ENCODE measurements at places on chromosomes 16 and 17. TPM values are rescaled to one million over a fixed set of nuclear protein-coding genes. Genes with fewer than 3 reads are reported as not detected.

DNA sequence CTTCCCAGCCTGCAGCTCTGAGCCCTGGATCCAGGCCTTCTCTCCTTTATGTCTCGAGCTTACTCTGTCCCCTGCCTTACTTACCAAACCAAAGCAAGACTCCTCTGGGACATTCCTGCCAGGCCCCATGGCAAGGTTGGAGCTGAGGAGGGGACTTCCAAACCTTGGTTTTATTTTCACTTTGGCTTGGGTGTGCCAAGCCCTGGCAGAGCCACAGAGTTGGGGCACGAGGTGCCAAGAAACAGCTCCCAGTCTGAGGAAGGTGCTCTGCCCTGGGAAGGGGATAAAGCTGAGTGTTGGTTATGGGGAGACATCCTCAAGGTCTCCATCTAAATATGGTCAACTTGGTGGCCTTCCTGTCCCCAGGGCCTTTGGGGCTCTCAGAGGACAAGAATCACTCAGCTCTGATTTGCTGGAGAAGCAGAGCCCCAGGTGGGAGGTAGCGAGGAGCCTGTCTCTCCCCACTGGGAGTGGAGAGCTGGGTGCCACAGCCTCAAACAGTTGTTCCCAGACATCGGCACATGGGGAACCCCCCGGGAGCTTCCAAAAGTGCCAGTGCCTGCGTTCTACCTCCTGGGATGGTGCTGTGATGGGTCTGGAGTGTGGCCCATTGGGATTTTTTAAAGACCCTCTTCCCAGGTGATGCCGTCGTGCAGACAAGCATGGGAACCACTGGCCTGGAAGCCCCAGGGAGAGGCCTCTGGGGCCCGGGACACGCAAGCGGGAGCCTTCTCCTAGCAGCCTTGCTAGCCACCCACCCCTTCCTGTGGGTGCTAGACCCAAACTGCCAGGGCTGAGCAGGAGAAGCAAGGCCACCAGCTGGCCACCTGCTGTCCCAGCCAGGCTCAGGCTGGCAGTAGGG lies 10.3 kb downstream of the NLRC5 start:
- DNase-seq, result no peak

The UBE2O gene
- total RNA-seq, result 38.7 TPM

GRCh38 chr17:34314279-34314678 lies 5.0 kb upstream of the CCL8 start:
- peak; percentile 57 for DNase-seq

- no peak for DNase-seq
Measured at GRCh38 chr16:24729951-24730815, 732 bp downstream of the TNRC6A start.

DNA sequence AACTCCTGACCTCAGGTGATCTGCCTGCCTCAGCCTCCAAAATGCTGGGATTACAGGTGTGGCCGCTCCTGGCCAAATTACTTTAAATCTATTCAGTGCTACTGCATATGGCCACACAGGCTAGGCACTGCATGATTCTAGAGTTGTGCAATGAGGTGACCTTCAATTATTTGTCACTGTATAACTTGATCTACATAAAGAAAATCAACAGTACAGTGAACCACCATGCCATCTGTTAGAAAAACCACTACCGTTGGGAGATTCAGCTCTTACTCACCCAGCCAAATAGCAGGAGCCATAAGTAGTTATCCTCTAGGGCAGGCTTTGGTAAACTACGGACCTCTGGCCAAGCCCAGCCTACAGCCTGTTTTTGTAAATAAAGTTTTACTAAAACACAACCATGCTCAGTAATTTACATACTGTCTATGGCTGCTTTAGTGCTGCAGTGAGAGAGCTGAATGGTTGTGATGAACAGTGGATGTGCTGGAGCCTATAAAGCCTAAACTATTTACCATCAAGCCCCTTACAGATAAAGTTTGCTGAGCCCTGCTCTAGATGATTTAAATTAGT lies 40.7 kb upstream of the TANC2 start:
- no peak for DNase-seq

- no peak for DNase-seq
Measured at GRCh38 chr17:75125984-75126383, 5.6 kb downstream of the NT5C start.

The PRCD gene
- total RNA-seq, result 23.5 TPM

DNA sequence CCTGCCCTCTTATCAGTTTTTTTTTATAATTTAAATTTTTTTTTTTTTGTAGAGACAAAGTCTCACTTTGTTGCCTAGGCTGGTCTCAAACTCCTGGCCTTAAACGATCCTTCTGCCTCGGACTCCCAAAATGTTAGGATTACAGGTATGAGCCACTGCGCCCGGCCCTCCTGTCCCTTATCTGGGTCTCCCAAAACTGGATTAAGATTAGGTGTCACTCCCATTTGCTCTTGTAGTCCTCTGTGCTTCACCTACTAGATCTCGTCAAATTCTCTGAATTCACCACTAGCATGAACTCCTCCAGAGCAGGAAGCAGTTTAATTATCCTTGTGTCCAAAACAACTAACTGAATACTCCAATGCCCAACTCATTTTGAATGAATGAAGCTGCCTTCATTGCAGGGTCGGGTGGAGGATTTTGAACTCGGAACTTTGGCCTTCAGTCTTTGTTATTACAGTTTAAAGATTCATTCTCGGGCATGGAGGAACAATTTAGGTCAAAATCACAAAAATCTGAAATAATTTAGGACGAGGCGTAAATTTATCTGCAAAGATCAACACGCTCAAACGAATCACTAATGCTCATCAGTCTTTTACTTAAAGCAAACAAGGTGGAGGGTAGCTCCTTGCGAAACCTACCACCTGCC lies 802 bp upstream of the ATXN2L start:
- DNase-seq, result no peak

DNA sequence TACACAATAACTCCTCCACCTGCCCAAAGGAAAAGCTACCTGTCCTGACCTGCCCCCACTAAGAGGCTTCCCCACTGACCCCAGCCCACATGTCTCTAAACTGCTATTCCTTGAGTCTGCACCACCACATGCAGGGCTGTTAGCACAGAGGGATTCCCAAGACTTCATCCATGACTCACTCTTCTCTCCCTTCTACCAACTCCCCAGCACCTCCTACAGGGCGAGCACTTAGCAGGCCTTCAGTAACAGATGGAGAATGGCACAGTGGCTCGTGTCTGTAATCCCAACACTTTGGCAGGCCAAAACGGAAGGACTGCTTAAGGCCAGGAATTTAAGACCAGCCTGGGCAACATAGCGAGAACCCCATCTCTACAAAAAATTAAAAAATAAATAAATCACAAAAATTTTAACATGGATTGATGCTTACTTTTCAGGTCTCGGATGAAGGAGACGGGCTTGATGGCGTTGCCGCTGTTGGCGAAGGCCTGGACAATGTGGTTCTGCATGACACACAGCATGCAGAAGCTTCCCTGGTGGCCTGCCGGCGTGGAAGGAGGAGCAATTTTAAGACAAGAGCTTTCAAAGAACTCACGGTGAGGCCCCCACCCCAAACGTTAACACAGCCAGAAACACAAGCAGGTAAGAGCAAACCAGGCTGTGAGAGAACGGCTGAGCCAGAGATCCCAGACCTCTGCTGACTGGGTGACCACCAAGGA lies 12.0 kb downstream of the USP36 start:
- DNase-seq, result no peak

DNA sequence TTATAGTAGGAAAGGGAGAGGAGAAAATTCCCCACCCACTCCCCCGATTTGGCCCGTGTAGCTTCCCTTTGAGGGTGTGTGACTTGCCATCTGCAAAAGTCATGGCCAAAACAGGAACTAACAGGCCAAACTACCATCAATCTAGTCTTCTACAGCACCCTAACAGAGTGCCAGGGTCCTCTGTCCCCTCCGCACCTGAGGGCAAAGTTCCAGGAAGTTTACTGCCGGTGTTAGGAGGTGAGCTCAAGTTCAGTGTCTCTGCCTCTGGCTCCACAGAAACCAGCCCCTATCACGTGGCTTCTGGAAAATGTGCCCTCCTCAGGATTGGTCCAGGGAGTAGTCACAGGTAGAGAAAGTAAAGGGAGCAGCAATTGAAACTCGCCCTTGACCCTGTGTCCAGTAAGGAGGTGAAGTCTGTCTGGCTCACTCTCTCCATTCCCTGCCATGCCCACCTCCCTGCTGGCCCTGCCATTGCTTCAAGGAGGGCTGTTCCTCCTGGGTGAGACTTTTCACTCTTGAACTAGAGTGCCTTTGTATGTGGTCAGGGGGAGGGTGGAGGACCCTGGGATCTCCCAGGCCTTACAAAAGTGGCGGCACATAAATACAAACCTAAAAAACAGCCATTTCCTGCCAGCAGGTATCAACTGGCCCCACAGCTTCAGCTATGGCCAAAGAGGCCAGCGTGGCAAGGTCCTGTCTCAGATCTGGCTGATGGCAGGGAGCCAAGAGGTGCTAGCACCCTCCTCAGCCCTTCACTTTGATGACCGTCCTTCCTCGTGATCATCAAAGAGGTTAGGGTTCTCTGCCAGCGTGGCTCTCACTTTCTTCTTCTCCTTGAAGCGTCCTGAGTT lies 5.3 kb downstream of the PRR15L start:
- DNase-seq, result no peak

GRCh38 chr16:13262270-13263090 lies 361.1 kb downstream of the SHISA9 start:
- DNase-seq, result no peak

GRCh38 chr16:79294568-79294967 lies 306.0 kb downstream of the MAF start:
- DNase-seq, result no peak

The EVPLL gene
- not detected for total RNA-seq

The AMFR gene
- total RNA-seq, result 334 TPM

The CRAMP1 gene
- total RNA-seq, result 22.9 TPM

DNA sequence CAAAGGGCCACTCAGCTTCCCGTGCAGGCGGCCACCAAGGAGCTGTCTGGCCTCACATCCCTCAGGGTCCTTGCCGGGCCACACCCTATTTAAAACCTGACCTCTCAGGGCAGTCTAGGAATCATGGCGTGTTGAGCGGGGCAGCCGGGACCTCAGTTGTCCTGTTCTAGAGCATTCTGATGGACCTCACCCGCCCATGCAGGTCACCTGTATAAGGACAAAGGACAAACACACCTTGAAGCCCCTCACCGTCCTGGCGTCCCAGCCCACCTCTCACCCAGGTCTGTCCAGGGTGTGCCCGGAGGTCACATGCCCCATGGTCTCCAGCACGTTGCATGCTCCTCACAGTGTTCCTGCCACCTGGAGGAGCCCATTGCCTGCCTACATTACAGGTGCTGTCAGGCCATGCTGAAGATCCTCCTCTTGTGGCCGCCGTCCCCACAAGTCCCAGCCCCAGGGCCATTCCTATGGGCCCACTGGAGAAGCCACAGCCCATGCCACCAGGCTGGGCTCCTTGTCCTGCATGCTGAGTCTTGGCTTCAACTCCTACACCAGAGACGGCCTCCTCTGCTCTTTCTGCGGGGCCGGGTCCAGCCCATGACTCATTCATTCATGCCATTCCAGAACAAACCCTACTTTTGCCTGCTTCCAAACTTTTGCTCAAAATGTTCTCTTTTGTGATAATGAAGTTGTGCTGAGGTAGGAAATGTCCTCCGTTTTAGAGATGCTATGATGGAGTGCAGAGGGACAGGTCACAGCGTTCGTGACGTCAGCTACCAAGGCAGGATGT lies 46.3 kb downstream of the PEMT start:
- peak; percentile 38 for DNase-seq

The CCL5 gene
- 1.1 TPM for total RNA-seq

The FBXW10 gene
- not detected for total RNA-seq

GRCh38 chr16:10016752-10017151 lies 165.5 kb downstream of the GRIN2A start:
- DNase-seq, result no peak

DNA sequence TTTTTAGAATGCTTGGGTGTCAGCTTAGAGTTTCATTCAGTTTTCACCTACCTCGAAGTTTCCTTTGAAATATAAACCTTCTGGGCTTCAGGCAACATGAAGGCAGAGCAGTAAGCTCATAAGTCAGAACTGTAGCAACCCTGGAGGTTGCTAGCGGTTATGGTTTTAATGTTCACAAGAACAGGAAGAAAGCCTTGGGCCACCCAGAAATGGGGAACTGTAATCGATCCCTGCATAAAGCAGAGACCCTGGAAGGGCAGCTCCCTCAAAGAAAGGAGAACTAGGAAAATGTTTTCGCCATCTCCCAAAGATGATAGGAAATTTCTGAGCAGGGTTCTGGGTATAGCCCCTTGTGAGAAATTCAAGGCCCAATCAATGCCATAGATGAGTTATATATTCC lies 47.8 kb upstream of the RASL10B start:
- no peak for DNase-seq

The ARHGDIA gene
- 284 TPM for total RNA-seq

The ATAD5 gene
- total RNA-seq, result 1.5 TPM

DNA sequence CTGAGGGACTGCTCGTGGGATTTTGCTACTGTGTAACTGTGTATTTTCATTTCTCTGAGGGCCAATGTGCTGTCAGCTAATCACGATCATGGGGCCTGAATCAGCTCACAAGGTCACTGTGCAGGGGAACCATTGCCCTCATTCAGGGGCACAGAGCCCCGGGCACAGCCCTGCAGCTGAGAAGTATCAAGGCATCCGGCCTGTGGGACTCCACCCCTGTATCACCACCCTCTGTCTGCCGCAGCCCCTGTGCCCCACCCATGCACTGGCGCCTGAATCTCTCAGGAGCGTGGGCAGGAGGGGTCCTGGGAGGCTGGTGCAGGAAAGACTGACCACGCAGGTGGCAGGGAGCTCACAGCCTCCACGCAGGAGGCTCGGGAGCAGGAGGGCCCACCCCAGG lies 43.4 kb upstream of the RASD1 start:
- DNase-seq, result no peak

- DNase-seq, result no peak
Measured at GRCh38 chr16:1432388-1433262, 1.7 kb downstream of the PERCC1 start.

DNA sequence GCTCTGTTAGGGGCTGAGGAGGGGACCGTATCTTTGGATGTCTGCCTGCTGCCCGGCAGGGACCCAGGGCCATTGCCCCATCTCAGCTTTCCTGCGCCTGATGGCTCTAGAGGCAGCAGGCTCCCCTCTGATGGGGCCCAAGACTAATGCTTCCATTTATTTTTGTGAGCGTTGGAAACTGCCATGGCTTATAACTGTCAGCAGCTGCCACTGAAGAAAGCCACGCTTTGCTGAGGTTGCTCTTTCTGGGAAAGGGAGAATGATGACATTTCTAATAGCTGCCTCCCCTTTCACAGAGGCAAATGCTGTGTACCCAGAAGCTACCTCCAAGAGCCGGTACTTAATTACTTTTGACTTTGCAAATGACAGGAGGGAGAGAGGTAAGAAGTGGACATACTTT lies 103.8 kb downstream of the HAPSTR1 start:
- DNase-seq, result no peak

GRCh38 chr17:27526604-27527002 lies 70.4 kb downstream of the KSR1 start:
- peak; percentile 33 for DNase-seq

- DNase-seq, result no peak
Measured at GRCh38 chr16:80309178-80309577, 231.6 kb upstream of the DYNLRB2 start.

- DNase-seq, result no peak
Measured at GRCh38 chr16:47459603-47460002, 1.3 kb downstream of the ITFG1 start.

DNA sequence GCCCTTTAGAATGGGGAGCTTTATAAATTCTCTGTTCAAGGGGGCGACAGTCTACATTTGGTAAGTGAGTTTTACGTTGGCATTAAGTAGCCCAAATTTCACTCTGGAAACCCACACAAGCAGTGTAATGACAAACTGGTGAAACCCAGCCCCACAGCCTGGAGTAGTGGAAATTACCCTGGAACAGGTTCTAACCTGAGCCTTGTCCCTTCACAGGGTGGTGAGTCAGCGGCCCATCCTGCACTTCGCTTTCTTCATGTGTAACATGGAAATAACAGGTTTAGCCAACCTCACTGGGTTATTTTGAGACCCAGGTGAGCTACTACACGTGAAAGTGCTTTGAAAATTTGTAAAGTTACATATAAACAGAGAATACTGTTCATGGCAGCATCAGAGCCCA lies 3.5 kb upstream of the TLCD3A start:
- DNase-seq, result no peak
